AG08396 (cell line): ENCODE measurements at places on chromosomes 2 and 18.

DNA sequence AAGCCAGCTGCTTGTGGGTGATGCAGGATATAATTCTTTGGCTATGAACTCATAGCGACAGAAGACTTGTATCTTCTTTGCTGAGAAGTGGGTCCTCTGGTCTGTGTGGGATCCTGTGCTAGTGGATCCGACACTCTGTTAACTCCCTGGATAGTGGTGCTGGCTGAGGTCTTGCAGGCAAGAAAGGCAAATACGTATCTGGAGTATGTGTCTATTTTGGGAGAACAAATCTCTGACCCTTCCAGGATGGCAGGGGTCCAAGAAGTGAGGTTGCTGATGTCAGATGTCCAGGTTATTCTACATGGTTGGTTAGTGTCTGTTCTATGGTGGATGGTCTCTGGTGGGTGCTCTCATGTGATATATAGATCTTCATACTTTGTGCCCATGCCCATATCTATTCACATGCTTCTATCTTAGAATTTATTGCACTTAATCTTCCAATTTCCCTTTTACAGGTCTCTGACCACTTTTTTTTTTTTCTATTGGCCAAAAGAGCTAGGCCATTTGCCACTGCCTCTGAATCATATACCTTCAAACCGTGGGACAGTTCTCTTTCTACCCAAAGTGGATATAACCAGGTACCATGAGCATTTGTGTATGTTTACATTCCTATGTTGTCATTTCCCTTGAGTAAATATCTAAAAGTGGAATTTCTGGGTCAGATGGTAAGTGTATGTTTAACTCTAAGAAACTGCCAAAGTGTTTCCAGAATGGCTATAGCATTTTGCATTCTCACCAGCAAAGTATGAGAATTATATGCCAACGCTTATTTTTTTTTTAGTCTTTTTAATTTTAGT is 45.1 kb upstream of the RBMS1 start:
- no peak for DNase-seq

GRCh38 chr2:10254373-10255188 is 48.1 kb upstream of the HPCAL1 start:
- DNase-seq, result no peak

DNA sequence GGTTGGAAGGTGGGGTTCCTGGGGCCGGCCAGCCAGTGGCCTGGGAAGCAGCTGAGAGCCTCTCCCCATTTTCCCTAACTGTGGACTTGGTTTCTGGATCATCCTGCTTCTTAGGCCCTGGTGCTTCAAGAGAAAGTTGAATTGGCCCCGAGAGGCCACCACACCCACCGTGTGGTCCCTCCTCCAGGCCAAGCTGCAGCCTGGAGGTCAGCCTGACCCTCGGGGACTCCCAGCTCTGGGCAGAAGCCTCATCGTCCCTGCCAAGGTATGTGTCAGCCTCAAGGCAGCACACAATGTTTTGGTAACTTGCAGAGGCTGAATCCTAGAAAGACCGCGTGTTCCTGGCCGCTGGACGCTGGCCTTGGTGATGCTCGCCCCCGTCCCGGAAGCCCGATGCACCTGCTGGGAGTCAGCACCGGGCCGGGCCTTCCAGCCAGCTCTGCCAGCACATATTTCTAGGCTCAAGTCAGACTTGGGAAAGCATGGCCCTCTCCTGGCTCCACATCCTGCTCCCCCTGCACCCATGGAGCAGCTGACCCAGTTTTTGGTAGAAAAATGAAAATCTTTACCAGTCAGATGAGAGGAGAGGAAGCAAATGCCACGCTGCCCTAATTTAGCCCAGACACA is 72.6 kb downstream of the ACTR2 start:
- DNase-seq, result peak; percentile 69

GRCh38 chr2:135803278-135803677 is 33.7 kb downstream of the LCT start:
- no peak for DNase-seq

GRCh38 chr2:205086662-205087061 is 541.4 kb downstream of the PARD3B start:
- DNase-seq, result no peak

DNA sequence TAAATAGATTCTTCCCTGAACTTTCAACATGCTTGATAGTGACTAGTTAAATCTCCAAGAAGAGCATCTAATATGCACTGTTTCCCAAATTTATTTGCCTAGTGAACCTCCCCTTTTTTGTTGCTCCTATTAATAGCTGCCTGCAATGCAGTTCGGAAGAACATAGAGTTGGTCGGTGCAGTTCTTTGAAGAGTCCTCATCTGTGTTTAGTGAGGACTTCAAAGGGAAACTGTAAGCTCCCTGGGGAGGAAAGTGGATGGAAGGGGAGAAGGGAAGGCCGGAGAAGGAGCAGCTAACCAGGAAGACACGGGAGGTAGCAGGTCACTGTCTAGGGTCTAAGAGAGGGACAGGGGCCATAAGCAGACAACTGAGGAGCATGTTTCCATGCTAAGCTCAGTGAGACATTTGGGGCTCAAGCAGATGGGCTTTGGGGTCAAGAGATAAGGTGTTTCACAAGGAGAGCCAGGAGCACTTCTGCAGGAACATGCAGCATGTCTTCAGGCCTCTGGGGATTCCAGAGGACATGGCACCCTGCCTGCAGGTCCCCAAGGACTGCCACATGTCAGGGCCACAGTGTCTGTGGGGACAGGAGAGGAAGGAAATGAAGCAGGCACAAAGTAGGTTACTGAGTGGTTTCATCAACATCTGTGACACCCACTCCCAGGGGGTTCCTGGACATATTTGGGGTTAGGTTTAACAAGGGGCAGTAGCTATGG is 48.7 kb upstream of the ANXA4 start:
- no peak for DNase-seq

DNA sequence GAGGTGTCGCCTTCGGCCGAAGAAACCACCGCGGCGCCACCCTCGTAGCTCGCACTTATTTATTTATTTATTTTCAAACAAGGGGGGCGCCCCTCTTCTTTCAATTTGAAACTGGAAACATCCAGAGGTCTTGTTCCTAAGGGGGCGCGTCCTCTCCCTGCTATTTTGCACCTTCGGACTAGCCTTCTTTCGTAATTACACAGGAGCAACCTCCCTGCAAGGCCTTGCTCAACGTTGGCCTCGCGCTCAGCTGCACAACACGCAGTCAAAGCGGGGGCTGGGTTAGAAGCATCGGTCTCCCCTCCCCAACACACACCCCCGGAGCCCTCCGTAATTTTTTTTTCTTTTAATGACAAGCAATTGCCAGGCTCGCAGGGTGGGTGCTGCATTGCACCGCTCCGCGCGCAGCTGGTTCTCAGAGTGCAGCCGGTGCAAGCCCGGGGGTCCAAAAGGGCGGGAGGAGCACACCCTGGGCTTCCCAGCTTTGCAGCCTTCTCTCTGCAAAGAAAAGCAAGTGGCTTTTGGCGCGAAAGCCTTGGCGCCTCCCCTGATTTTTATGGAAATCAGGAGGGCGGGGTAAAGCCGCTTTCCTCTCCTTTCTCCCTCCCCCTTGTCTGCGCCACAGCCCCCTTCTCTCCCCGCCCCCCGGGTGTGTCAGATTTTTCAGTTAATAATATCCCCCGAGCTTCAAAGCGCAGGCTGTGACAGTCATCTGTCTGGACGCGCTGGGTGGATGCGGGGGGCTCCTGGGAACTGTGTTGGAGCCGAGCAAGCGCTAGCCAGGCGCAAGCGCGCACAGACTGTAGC is at the start of gene MYCN:
TSS of gene MYCN (plus strand) at position 697 of the 807 bp plus-strand sequence. CDS start 1,515 bp downstream, outside the sequence.
- DNase-seq, result peak; percentile 13

DNA sequence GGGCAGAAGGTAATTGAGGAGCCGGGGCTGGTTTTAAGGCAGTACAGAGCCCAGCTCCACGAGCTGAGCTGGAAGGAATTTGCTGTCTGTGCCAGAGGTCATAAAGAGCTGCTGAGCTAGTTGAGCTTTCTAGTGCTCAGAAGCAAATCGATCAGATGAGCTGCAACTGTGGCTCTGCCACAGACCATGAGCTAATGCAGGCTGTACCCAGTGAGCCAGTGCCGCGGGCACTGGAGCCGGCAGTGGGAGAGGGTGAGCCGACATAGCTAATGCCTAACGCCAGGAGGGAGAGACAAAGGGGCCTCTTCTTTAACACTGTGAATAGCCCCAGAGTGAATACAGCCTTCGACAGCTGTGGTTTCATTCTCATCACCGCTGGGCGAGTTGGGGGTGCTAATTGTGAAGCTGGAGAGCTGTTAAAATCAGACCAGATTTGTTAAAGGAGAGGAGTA is 410.1 kb upstream of the TCF4 start:
- DNase-seq, result peak; percentile 31

DNA sequence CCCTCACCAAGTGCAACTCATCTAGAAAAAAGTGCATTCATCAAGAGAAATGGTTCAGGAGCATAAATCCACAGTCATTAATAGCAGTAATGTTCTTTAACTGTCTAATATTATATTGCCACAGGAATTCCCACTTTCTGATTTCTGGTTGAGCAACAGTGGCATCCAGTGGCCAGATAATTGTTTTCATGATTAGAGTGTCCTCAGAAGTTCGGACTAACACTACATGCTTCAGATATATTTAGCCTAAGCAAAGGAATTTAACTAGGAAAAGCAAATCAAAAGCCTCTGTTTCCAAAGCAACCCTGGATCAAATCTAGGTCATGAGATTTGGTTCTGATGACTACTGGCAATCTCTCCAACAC is 9.8 kb upstream of the ERBB4 start:
- DNase-seq, result peak; percentile 21

DNA sequence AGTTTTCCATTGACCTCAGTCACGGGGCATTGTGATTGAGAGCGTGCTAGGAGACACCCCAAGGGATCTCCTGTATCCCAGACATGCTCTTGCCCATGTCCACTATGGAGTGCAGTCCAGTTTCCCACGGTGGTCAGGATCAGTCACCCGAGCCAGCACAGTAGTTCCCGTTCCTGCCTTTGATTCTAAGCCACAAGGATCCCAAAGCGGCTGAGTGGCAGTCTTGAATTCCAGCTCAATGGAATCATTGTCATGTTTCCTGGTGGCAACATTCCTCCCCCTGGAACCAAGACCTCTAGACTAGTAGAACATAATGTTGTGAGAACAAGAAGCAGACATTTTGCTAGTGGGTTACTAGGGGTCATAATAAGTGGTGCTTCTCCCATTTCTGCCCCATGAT is 154.3 kb downstream of the SEPTIN10 start:
- no peak for DNase-seq

DNA sequence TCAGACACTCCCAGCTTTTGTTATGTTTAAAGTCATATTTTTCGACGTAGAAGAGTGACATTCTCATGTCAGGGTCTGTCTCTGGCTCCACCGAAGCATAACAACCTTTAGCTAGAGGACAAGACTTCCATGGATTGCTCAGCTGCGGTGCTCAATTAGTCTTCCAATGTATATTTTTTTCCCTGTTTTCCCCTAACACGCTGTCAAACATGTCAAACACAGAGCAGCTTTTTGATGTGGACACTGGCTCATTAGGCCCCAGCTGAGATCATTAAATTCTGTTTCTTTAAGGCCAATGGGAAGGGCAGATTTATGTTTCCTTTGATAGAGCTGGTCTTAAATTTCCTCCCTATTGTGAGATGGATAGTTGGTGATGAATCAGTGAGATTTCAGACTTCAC is 525.4 kb downstream of the PIK3C3 start:
- DNase-seq, result no peak

GRCh38 chr2:98454500-98455235 is 10.0 kb downstream of the INPP4A start:
- peak; percentile 46 for DNase-seq

- no peak for DNase-seq
These were observed 63.0 kb upstream of the PGAP1 start for GRCh38 chr2:196989496-196989895.

- no peak for DNase-seq
These were observed 205.2 kb downstream of the PRKCE start for GRCh38 chr2:45856391-45857274.

DNA sequence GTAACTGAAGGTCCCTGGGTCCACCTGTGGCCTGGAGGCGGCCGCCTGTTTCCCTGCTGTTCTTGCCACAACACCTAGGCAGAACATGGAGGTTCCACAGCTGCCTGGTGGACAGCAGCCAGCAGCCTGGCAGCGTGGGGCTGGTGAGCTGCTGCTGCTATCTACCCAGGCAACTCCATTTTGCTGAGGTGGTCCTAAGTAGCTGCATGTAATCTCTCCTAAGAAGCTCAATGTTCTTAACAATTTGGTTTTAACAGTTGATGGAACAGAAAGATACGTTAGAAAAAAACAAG is 66.7 kb downstream of the NDUFA10 start:
- no peak for DNase-seq

GRCh38 chr18:8841781-8842485 is 136.6 kb downstream of the MTCL1 start:
- DNase-seq, result no peak

DNA sequence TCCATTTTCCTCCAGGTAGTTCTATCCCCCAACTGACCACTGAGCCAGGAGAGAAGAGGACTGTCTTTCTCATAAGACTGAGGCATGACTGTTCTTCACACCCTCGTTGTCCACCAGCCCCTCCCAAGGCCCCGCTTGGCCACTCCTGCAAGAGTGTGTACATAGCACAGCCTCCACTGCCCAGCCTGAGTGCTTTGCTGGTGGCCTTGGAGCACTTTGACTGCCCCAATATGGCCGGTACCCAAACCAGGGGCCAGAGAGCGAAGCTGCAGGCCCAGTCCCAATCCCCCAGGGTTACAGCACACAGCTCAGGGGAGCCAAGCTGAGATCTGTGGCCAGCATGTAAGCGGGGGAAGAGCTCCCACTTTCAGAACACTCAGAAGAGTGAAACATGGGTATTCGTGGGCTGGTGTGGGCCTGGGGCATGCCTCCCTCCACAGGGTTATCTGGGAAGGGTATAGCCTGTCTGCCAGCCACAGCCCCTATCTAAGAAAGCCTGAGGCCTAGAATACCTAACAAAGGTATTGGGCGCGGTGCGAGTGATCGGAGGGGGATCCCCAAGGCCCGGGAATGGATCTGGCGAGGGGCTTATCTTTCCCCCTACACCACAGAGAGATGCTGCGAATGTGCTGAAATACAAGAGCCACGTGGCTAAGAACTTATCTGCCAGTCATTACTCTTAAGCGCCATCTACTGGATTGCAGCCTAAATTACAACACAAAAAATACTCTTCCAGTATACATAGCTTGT is 163.8 kb downstream of the WDPCP start:
- DNase-seq, result peak; percentile 36

DNA sequence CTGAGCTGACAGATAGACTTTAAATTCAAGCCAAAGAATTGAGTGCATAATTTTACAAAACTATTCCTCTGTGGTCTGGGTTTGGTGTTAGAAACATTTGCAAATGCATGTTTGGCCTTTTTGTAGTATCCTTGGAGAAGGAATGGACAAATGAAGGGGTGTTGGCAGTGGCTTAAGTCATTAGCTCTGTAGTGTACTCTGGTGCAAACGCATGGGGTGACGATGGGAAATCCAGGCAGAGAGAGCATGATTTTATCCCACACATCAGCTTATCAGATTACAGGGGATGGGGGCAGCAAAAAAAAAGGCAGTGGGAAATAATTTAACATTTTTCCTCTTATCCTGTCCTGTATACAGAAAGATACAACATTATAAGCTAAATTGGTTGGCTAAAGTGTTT is 320.6 kb downstream of the ZNF516 start:
- DNase-seq, result no peak

DNA sequence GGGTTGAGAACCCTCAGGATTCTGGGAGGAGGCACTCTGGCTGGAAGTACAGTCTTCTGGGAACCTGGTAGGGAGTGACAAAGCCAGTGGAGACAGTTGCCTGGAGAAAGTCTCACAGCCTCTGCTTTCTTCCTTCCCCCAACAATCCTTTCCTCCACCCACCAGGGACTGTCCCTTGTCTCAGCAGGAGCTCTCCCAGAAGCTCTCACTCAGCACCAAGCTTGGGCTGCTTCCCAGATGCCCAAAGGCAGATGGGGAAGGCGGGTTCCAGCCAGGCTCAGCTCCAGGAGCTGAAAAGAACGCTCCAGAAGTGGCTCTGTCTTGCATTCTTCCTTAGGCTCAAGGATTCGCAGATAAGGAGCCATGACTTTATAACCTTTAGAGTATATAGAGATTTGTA is 7.6 kb upstream of the NAGK start:
- no peak for DNase-seq
